ENCODE measurements at places on chromosomes 1 and 21. TPM values are rescaled to one million over a fixed set of nuclear protein-coding genes. Genes with fewer than 3 reads are reported as not detected.

DNA sequence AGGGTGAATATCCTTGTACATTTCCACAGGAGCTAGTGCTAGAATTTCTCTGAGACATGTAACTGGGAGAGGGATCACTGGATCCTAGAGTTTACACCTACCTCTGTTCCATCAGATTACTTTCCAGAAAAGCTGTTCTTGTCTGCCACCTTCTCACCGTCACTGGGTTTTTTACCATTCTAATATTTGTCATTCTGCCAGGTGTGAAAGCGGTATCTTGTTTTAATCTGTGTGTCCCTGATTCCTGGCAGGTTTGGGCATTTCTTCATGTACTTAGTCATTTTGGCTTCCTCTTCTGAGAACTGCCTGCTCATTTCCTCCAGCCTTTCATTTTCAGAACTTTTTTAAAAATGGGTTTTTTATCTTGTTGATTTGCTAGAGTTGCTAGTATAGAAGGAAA, 5.1 kb downstream of the PMF1 start:
- H3K36me3 ChIP-seq, result peaks cover 18% of the 10 kb centered on the region
- H3K27me3 ChIP-seq, result no peaks in the 10 kb centered on the region
- peak; percentile 61 for DNase-seq
- no peak overlapping the region for H3K4me3 ChIP-seq
- H3K27ac ChIP-seq, result peak overlapping the region; percentile 0

DNA sequence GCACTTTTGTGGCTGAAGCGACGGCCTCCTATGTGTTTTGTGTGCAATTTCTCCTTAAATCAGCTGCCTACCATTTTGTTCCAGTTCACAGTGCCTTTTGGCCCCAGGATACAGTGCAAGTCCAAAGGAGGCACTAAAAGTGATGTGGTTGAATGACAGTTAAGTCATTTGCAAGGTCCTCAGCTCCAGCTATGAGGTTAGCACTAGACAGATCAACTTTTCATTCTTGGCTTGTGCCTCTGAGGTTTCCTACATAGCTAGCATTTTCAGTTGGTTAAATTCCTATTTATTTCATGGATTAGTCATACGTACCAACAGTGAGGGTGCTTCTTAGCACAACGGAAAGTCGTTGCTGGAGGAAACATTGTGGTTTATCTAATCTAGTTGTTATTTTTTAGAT, 59.3 kb upstream of the NTPCR start:
- H3K36me3 ChIP-seq, result no peaks in the 10 kb centered on the region
- no peak overlapping the region for H3K27ac ChIP-seq
- no peaks in the 10 kb centered on the region for H3K27me3 ChIP-seq
- no peak overlapping the region for H3K4me3 ChIP-seq

DNA sequence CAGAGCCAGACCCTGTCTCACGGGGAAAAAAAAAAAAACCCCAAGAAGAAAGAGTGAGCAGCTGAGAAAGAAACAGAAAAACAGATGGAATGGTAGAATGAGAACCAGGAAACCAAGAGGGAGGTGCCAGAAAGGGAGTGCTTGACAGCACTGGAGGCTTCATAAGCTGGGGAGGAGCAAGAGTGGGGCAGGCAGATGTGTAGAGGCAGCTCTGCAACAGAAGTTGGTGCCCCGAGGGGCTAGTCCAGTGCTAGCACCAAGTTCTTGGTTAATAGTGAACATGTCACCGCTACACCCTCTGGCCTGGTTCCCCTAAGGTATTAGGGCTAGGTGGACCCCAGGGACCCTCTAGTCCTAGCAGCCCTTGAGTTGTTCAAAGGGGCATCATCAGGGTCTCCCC, 98.0 kb downstream of the TGFBR3 start:
- DNase-seq, result no peak
- no peaks in the 10 kb centered on the region for H3K27me3 ChIP-seq
- H3K4me3 ChIP-seq, result no peak overlapping the region
- H3K27ac ChIP-seq, result no peak overlapping the region
- H3K36me3 ChIP-seq, result peaks cover 31% of the 10 kb centered on the region

GRCh38 chr1:33970148-33970825, 106.4 kb downstream of the HMGB4 start:
- H3K27me3 ChIP-seq, result no peaks in the 10 kb centered on the region
- H3K4me1 ChIP-seq, result no peaks in the 10 kb centered on the region
- DNase-seq, result no peak
- H3K36me3 ChIP-seq, result no peaks in the 10 kb centered on the region
- H3K27ac ChIP-seq, result no peak overlapping the region
- no peak overlapping the region for H3K4me3 ChIP-seq

GRCh38 chr1:59150577-59151386, 146.1 kb upstream of the FGGY start:
- peak; percentile 28 for DNase-seq
- no peak overlapping the region for H3K4me3 ChIP-seq
- no peak overlapping the region for H3K27ac ChIP-seq
- H3K27me3 ChIP-seq, result no peaks in the 10 kb centered on the region

DNA sequence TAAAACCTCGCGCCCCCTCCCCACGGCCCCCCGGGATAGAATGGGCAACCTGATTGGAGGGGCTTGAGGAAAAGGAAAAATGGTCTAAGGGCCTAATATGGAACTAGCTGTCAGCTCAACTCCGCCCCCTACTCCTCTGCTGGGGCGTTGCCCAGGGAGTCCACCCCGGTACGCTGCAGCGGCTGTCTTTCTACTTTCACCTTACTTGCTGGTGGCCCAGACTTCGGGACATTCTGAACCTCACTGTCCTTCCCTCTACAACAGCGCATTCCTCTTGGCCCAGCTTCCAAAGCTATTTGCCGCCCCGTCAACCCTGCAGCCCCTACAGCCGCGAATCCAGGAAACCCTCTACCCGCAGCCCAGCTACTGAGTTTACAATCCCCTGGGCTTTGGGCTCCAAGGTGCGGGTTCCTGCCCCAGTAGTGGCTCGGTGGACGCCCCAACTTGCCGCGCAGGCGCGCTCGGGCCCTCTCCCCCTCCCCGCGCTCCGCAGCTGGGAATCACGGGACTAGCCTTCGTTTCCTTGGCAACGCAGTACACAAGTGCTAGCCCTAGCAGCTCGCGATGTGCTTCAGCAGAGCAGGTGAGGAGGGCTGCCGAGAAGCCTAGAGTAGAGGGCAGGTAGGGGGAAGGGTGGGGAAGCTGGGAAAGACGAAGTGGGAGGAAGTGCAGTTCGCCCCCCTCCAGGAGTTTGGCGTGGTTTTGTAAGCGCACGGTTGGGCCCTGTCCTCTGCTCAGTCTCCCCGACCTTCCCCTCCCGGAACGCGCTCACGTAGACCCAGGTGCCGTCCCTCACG, 55.6 kb downstream of the CHIA start:
- no peaks in the 10 kb centered on the region for H3K36me3 ChIP-seq
- H3K27me3 ChIP-seq, result no peaks in the 10 kb centered on the region
- peaks cover 12% of the 10 kb centered on the region for H3K4me1 ChIP-seq

DNA sequence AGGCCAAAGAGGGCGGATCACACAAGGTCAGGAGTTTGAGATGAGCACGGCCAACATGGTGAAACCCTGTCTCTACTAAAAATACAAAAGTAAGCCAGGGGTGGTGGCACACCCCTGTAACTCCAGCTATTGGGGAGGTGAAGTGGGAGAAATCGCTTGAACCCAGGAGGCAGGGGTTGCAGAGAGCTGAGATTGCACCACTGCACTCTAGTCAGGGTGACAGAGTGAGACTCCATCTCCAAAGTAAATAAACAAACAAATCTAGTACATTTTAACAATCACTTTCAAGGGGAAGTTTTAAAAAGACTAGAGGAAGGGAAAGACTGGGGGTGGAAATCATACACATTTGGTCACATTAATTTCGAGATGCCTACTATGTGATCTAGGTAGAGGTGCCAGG, 6.8 kb downstream of the TFB2M start:
- no peak overlapping the region for H3K27ac ChIP-seq
- no peaks in the 10 kb centered on the region for H3K4me1 ChIP-seq
- no peaks in the 10 kb centered on the region for H3K27me3 ChIP-seq
- DNase-seq, result no peak
- no peak overlapping the region for H3K4me3 ChIP-seq

SLC25A34 gene
- total RNA-seq, result 0.73 TPM

Data from natural killer cell (primary cell).